Stimulated activated CD4-positive, alpha-beta T cell treated with anti-CD3 and anti-CD28 coated beads, TNF-alpha, amount 100 ng/mL, for 24 hours (primary cell): ENCODE measurements at places on chromosomes 3 and 15.

- no peak for DNase-seq
Observed at GRCh38 chr3:15520804-15521572, 518 bp downstream of the COLQ start.

GRCh38 chr3:110006913-110007312 lies 669.6 kb upstream of the DPPA4 start:
- no peak for DNase-seq

- no peak for DNase-seq
Observed at GRCh38 chr3:60792249-60792852, 458.9 kb downstream of the FHIT start.

GRCh38 chr3:48042071-48042760 lies 26.0 kb upstream of the MAP4 start:
- no peak for DNase-seq

- DNase-seq, result no peak
Observed at GRCh38 chr3:106204160-106204868, 335.5 kb upstream of the CBLB start.

GRCh38 chr3:120597445-120598049 lies 1.4 kb downstream of the NDUFB4 start:
- DNase-seq, result no peak

DNA sequence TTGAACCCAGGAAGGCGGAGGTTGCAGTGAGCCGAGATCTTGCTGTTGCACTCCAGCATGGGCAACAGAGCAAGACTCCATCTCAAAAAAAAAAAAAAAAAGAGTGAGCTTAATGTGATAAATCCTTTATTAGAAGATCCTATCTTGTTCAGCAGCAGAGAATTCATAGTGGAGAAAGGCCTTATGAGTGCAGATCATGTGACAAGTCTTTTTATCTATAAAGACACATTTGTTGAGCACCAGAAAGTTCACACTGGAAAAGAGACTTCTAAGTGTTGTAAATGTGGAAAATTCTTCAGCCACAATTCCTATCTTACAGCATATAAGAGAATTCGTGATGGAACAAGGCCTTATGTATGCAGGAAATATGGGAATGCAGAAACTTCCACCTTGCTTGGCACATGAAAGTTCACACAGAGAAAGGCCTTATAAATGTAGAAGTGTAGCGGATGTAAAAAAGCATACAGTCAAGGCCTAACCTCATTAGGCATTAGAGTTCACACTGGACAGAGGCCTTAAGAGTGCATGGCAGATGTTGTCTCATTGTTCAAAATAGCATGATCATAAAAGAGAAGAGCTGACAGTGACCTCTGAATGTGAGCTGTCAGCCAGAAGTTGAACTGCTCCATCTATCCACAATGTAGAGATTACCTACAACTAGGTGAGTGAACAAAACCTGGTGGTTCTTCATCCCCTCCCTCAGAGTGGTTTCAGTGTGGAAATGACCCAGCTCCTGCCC lies 16.7 kb downstream of the ADAM10 start:
- DNase-seq, result no peak

DNA sequence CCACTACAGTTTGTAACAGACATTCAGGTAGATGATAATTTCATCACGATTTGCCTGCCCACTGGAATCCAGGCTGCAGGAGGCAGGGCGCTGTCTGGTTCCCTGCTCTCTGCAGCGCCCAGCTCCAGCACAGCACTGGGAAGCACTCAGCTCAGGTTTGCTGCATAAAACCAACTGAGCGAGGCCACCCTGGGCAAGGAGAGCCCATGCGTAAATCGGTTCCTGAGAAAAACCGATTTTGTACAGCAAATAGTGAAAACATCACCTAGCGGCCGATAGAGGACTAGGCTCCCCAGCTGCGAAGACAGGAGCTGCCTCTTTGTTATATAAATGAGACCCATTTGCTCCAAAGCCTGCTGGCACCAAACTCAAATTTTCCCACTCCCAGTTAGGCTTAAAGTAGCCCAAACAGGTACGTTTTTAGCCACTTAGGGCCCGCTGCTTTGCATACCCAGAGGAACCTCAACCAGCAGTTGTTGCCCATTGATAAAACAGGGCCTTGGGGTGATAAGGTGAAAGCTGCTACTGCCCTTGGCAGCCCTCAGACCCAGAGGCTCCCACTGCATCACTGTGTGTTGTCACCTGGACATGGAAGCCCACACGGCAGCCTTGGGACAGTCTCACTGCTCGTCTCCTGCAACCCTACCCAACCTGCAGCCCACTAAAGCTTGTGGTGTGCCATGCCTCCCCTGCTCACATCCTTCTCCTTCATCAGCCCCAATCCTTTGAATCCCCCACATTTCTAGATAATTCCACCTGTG lies 47.5 kb downstream of the ALDH1L1 start:
- no peak for DNase-seq

DNA sequence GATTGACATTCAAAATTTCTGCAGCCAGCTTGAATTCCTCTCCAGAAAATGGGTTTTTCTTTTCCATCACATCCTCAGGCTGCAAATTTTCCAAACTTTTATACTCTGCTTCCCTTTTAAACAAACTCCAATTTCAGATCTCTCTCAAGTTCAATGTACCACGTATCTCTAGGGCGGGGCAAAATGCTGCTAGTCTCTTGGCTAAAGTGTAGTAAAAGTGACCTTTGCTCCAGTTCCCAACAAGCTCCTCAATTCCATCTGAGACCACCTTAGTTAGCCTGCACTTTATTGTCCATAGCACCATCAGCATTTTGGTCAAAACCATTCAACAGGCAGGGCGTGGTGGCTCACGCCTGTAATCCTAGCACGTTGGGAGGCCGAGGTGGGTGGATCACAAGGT lies 46.7 kb downstream of the NIPA2 start:
- DNase-seq, result no peak

DNA sequence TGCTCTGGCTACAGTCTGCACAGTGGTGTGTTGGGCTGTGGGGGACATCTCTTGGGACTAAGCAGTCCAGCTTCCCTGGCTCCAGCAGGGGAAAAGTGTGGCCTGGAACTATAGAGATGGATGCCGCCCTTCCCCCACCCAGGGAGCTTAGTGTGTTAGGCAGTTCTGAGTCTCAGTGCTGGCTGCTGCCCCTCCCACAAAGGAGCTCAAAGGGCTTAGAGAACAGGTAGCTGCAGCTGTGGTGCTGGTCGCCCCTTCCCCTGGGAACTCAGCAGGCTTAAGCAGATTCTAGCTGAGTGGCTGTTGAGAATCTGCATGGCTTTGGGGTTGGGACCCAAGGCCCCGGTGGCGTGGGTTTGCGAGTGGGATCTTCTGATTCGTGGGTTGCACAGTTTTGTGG lies 190.8 kb downstream of the PDCD6IP start:
- no peak for DNase-seq

DNA sequence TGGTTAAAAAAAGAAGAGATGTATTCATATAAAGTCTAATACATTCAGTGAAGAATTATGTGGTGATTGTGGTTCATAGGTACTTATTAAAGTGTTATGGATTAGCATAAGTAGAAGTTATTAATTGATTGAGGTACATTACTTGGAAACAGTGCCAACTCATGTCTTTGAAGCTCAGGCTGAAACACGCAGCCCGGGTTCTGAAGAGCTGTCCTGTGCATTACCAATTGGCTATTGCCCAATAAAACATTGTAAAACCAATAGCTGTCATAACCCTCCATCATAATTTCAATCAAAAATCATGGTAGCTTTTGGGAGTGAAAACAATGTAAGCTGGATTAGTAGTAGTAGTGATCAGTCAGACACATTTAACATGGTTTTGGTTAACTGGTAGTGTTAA lies 560.1 kb downstream of the MCTP2 start:
- DNase-seq, result no peak

GRCh38 chr3:2908693-2909351 lies 201.4 kb downstream of the IL5RA start:
- no peak for DNase-seq

GRCh38 chr3:189947948-189948723 lies 172.6 kb downstream of the P3H2 start:
- no peak for DNase-seq

DNA sequence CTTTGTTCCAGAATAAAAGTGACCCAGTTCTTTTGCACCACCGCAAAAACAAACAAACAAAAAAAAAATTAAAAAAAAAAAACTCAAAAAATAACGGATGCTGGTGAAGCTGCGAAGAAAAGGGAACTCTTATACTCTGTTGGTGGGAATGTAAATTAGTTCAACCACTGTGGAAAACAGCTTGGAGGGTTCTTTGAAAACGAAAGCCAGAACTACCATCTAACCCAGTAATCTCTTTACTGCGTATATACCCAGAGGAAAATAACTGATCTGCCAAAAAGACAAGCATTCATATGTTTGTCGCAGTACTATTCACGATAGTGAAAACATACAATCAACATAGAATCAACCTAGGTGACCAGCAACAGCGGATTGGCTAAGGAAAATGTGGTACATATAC lies 298.9 kb upstream of the CBLB start:
- no peak for DNase-seq
